ENCODE measurements at places on chromosomes 13 and 19.

DNA sequence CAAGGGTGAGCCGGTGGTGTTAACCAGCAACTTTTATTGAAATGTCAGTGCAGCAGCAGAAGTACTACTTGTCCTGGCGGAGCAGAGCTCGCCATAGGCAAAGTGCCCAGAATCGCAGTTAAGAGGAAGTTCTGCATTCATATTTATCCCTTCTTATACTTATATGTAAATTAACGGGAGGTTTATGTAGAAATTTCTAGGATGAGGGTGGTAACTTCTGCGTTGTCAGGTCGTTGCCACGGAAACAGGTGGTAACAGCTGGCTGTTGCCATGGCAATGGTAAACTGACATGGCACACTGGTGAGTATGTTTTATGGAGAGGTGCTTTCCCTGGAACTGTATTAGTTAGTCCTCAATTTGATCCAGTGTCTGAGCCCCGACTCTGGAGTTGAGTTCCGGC, 2494.9 kb upstream of the PCDH20 start:
- no peak for DNase-seq

DNA sequence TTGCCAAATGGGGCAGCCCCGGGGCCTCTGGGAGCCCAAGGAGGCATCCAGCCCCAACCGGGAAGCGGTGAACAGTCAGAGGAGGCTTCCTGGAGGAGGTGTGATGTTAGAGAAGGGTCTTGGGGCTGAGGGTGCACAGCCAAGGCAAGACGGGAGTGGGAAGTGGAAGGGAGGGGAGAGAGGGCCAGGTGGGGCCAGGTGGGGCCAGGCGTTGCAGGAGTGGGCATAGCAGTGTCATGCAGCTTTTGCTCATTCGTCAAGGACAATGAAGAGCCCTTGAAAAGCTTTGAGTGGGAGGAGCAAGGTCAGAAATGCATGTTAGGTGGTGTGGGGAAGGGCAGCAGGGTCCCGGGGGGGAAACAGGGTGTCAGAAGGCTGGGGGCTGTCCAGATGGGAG, 1.8 kb downstream of the FBN3 start:
- DNase-seq, result no peak

GRCh38 chr19:42250183-42250665, 4.7 kb downstream of the ERF start:
- no peak for DNase-seq

- DNase-seq, result no peak
Observed at GRCh38 chr13:94182185-94182761, 297.2 kb downstream of the DCT start.

DNA sequence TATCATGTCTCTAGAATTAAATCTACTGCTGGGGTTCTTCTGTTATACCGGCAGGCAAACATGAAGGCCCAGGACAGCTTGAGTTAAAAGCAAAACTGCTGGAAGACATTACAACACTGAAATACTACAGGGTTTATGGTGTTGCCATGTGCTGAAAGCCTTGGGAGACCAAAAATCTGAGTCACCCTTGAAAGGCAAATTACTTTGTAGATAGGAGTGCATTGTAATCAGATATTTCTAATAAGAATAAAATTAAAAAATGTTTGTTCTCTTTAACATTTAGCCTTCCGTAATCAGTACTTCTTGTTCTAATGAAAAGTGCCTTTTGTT, 181.3 kb downstream of the PCDH9 start:
- DNase-seq, result no peak

GRCh38 chr19:18306888-18307260, 16.0 kb downstream of the LSM4 start:
- no peak for DNase-seq

GRCh38 chr19:15466851-15467733, 2.7 kb upstream of the RASAL3 start:
- DNase-seq, result no peak

DNA sequence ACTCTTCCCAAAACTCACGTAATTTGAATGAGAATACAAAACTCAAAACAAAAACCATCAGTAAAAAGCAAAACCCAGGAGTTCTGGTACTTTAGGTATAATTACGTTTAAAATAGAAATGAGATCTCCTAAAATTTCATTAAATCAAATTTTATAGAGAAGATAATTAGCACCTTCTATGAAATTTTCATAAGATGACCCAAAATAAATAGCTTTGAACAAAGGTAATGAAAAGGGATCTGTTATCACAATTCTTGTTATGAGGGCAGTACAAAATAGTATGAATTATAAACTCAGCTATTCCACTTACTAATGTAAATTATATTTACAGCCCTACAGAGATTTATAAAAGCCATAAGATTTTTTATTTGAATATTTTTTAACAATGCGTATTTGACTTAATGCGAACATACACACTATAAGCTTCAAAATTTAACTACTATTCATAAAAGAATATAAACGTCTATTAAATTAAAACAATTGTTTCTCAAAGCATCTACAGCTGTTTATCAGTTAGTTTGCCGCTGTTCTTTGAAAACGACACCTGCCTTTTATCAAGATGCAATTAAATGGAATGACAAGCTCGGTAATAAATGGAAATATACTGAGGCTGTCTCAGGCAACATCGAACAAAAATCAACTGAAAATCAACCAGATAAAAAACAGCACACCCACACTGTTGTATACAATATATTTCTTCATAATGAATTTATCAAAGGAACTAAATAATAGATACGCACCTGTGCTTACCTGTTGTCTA, 63.8 kb downstream of the KCNRG start:
- no peak for DNase-seq

DNA sequence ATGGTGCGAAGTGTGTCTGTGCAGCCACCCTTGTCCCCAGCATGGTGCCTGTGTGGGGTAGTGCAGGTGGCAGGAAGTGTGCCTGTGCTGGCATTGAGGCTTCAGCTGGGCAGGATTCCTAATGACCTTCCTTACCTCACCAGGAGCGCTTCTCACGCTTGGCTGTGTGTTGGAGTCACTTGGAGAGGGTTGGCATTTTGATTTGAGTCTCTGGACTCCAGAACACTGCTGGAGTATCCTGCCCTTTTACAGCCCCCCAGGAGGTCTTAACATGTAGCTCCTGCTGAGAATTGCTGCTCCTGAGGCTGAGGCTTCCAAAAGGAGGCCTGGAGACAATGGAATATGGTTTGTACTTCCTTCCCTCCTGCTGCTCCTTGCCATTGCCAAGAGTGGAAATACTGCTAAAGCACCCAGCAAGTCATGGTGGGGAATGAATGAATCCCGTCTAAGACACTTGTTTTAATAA, 87.1 kb downstream of the ARHGEF7 start:
- DNase-seq, result no peak

- DNase-seq, result no peak
Observed at GRCh38 chr13:67574320-67575233, 344.4 kb upstream of the PCDH9 start.

DNA sequence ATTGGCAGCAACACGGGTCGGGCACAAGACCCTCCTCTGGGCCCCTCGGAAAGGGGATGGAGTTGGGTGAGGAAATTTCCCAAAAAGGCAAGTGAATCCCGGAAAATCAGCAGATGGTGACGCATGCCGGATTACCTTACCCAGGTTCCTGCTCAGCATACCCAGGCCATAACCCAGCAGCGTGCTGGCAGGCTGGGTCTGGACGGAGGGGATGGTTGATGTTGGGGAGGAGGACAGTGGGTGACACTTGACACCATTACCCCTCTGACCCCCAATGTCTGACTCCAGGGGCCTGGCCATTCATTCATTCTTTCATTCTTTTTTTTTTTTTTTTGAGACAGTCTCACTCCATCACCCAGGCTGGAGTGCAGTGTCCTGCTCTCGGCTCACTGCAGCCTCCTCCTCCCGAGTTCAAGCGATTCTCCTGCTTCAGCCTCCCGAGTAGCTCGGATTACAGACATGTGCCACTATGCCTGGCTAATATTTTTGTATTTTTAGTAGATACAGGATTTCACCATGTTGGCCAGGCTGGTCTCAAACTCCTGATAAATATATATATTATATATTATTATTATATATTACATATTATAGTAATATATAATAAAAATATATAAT, 799 bp downstream of the PVR start:
- no peak for DNase-seq

DNA sequence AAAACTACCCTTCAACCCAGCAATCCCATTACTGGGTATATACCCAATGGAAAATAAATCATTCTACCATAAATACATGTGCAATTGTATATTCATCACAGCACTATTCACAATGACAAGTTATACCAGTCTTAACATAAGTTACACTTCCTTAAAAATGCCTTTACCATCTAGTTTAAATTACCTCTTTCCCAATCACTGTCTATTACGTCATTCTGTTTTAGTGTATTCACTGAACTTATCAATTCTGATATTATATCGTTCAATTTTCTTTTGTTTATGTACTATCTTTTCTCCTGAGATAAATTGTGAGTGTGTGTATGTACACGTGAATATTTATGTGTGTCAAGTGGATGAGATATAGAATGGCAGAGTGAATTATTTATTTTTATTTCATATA, 1416.8 kb downstream of the OLFM4 start:
- DNase-seq, result no peak

- no peak for DNase-seq
Observed at GRCh38 chr19:9039728-9040127, 29.5 kb upstream of the MUC16 start.

GRCh38 chr19:3573162-3573857, 566 bp downstream of the HMG20B start:
- no peak for DNase-seq

DNA sequence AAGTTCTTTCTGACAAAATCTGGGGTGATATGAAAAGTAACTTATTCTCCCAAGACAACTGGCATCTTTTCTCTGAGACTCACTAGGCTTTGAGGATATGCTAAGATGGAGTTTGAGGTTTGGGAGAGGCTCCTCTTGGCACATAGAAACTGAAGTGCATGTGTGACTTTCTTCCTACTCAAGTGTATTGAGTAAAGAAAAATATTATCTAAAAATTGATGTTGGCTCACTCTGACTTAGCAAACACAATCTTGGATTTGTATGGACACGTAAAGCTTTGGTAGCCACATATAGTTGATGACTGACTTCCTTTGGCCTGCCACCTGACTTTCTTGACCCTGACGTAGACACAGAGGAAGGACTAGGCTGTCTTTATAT, 71.1 kb upstream of the KLF12 start:
- no peak for DNase-seq

GRCh38 chr19:2800506-2800905, 15.2 kb downstream of the THOP1 start:
- DNase-seq, result no peak

DNA sequence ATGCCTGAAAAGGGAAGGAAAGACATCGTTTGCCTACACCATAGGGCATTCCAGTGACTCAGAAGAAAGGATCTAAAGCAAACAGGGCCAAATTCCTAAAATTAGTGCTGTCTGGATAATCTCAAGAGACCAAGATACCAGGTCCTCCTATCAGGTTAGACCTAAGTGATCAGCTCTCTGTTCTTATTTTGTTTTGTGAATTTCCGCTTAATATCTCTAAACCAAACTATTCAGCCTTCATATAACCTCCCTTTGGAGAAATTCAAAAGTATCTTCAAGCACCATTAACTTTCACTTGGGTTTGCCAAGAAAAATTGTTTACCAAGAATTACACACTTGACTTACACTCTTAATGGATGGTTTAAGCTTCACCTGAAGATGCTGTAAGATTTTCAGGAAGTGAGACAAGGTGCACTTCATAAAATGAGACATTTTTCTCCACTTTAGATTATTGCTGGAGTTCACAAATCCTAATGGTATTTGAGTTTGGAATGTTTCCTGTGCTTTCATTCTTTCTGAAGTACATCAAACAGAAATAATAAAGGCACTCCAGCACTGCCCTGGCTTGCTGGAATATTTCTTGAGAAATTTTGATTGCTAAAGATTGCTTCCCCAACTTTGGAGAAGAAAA, 376.1 kb downstream of the LMO7 start:
- DNase-seq, result no peak

GRCh38 chr19:43480574-43480973, 15.2 kb upstream of the LYPD3 start:
- DNase-seq, result no peak

- DNase-seq, result no peak
Observed at GRCh38 chr13:95381212-95381527, 79.9 kb upstream of the ABCC4 start.

- DNase-seq, result no peak
Observed at GRCh38 chr13:48038761-48039160, 1.2 kb downstream of the NUDT15 start.

DNA sequence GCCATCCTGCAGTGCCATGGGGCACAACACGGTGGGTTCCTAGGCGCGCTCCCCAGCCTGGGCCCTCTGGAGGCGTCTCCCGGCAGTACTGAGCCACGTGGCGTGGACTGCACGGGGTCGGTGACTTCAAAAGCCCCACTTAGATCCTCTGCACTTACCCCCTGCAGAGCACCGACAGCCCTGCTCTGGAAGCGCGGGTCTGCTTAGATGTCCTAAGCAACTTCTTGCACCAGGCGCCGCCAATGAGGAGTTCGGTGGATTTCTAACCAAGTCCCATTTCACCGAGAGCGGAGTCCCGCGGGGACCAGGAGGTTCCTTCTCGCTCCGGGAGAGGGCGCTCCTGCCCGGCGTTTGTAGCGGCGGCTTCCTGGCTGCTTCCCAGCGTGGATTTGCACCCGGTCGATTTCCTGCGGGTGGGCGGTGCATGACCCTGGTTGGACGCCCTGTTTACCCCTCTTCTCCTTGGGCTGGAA, 25.2 kb upstream of the ZNF845 start:
- DNase-seq, result no peak

GRCh38 chr19:3665681-3666544, 34.4 kb downstream of the PIP5K1C start:
- no peak for DNase-seq

DNA sequence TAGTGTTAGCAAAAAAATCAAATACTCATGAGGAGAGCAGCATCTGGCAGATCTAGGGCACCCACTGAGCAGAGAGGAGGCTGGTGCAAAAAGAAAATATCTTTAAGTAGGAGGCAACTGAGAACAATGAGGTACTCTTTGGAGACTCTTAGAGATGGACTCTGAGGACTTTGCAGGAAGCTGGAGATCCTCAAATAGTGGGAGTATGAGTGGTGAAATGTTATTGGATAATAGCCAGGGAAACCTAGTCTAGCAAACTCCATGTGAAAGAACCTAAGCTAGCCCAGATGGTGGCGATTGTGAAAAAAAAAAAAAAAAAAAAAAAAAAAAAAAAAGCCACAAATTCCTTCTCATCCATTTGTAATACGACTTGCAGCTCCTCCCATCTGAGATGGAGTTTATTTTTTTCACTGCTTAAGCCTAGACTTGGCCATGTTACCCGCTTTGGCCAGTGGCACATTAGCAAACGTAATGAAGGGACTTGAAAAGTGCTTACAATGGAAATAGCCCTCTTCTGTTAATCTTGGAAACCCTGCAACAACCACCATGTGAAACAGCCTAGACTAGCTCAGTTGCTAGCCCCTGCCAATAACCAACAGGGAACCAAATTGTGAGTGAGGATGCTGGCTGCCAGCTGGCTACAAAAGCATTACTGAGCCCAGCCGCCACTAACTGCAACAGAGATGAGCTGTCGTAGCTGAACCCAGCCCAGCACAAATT, 476.2 kb downstream of the KLF12 start:
- no peak for DNase-seq

GRCh38 chr13:88919970-88920628, 1248.9 kb downstream of the SLITRK5 start:
- no peak for DNase-seq

GRCh38 chr13:111216166-111216960, 101.3 kb downstream of the ARHGEF7 start:
- DNase-seq, result no peak

Measured in NCI-H524 treated with DMSO at 0.1 percent for 48 hours (cell line).